ENCODE measurements at places on chromosomes 13 and 19. TPM values are rescaled to one million over a fixed set of nuclear protein-coding genes. Genes with fewer than 3 reads are reported as not detected.

- DNase-seq = no peak
These were observed 12.1 kb upstream of the CEACAM3 start for GRCh38 chr19:41784312-41784711.

GRCh38 chr13:24161980-24162525 lies 1.5 kb downstream of the SPATA13 start:
- no peak for DNase-seq

DNA sequence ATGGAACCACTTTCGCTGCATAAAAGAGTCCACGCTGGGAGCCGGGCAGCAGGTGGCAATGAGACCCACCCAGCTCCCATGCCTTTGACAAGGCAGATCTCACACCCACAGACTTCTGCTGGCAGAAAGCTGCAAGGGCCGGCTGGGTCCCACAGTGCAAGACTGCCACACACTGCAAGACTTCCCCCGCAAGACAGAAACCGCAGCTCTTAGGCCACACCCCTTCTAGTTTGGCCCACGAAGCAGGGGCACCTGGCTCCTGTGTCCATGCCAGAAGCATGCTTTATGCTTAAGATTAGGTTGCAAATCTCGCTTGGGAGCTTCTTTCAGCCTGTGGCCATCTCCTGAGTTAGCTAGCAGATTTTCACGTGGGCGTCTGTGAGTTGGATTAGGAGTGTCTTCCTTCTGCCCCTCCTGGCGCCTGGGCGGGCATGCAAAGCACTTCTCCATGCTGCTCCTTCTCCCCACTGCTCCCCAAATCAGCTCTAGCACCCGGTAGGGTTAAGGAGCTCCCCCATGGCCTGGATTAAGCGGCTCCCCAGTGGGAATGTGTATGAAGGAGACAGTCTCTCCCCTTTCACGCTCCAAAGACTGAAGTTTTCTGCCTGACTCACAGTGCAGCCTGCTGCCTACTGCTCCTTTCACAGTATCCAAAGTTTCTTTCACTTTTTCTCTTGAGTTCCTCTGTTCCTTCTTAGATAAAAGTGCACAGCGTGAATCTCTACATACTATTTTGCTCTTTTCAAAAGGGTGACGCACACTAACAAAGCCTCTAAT lies 17.7 kb downstream of the GPC6 start:
- DNase-seq = no peak

DNA sequence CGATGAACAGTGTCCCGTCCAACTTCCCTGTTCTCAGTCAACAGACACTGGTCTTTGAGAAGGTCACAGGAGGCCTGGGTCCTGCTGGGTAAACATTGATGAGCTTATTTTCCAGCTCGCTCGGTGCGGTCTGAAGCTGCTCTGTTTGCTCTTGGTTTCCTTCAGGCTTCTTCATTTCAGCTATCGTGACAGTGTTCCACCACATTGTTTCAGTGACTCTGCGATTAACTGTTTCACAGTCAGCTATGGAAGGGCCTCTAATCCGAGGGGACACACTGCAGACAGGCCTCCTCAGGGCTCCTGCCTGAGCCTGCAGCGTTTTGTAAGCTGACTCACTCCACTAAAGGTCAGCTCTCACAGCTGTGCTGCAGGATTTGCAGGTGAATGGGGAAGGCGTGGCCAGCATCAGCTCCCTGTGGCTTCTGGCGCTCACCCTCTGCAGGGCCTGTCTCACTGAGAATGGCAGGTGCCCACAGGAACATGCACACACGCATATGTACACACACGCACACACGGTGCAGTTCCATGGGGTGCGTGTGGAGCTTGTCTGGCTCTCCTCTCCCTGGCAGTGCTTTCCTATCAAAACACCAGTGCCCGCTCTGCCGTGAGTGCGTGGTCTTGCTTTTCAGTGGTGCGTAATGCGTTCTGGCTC lies 62.9 kb upstream of the MCF2L start:
- no peak for DNase-seq

DNA sequence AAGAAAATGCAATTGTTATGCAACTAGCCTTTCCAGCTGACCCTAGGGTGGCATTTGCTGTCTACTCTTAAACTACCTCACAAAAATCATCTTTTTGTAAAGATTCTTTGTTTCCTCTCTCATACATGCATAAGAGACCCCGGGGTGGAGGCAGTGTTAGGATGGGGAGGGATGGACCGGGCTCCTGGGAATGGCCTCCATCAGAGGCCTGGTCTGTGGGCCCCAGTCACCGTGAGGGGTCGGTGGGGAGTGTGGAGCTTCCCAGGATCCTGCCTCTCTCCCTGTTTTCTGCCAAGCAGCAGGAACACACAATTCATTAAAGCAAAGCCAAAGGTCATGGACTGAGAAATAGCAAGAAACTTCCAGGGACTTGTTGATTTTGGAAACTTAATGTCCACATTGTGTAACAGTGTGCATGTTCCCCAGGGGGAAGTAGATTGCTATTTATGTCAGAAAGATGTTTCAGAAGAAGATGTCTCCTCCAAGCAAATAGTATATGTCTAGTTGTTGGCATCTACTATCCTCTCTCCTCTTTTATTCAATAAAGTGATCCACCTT lies 241.4 kb downstream of the ENOX1 start:
- DNase-seq = no peak

- no peak for DNase-seq
These were observed 48.2 kb downstream of the DPY19L3 start for GRCh38 chr19:32453736-32454135.

DNA sequence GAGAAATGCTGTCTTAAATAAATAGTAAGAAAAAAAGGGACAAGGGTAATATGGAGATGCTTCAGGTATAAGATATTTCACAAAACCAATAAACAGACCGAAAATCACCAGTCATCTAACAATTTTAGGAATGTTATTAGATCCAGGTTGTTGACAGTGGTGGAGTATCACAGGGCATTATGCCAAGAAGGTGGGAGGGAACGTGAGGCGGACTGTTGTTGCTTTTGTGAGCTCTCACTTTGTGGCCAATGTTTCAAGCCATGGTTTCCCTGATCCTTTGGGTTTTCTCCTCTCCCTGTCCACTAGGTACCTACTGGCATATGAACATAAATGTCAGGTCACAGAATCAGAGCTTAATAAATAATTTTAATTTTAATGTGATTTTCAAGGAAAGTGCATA lies 790.3 kb upstream of the SLITRK1 start:
- no peak for DNase-seq

DNA sequence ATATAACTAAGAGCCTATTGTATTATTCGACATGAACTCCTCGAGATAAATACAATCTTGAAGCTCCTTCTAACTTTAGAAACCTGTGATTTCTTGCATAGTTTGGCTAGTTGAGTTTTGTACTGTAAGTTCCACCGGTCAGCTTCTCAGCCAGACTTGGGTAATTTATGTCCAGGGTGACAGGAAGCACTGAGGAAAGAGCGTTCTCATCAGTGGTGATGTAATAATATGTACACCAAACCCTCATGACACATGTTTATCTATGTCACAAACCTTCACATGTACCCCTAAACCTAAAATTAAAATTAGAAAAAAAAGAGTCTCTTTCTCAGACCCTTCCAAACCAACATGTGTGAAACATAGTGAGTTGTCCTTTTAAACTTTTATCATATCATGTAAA lies 205.7 kb downstream of the KCNRG start:
- no peak for DNase-seq

- no peak for DNase-seq
These were observed 20.1 kb upstream of the ZNRF4 start for GRCh38 chr19:5434970-5435641.

GRCh38 chr13:41188584-41188983 lies 5.8 kb downstream of the KBTBD7 start:
- no peak for DNase-seq

DNA sequence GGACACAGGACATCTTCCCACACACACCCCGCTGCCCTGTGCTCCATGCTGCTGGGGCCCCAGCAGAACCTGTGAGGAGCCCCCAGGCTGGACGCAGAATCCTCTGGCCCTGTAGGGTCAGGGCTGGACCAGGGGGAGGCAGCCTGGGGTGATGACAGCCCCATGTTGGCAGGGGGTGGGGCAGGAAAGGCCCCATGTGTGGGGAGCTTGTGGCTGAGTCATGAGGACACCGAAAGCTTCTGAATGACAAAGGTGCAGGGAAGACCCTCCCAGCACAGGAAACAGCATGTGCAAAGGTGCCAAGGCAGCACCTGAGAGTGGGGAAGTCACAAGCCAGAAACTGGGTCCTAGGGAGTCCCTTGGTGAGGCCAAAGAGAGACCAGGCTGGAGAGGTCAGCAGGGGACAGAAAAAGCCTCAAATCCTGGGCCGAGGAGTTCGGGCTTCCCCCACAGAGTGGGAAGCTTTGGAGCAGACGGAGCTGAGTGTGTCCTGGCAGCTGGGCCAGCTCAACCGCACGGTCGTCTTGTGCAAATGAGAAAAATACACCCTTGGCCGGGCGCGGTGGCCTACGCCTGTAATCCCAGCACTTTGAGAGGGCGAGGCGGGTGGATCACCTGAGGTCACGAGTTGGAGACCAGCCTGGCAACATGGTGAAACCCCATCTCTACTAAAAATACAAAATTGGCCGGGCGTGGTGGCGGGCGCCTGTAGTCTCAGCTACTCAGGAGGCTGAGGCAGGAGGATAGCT lies 17.5 kb downstream of the ATP8B3 start:
- DNase-seq = no peak

DNA sequence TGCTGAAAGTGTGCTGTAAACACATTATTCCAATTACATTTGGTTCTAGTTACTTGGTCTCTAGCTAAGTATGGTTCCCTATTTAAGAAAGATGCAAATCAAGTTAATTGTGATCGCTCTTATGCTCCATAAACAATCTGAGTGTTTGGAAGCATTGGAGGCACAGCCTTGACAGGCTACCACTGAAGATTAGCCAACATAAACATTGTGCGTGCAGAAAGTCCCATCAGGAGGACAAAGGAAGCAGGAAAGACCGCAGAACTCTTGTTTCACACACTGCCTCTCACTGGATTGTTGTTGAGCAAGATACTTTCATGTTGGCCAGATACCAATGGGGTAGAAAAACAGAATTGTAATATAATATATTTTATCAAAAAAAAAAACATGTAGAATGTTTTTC lies 814.4 kb downstream of the EFNB2 start:
- no peak for DNase-seq

GRCh38 chr13:36973621-36974295 lies 25.4 kb downstream of the ALG5 start:
- DNase-seq = no peak

DNA sequence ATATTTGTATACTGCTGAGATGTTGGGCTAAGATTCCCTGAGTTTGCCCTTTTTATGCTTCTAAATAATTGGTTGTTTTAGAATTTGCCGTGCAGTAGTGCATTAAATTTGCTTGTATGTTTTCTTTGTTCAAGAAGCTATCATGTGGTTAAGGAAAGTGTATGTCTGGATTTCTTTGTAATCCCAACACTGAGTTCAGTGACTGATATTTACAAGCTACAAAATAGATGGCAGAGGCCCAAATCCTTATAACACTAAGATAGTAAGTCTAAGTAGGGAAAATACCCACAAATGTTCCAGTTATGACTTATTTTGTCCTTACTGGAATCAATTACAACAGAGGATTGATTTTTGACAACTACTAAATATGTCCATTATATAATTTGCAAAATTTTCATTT lies 435.0 kb upstream of the KLF12 start:
- DNase-seq = no peak

GRCh38 chr13:27288392-27288791 lies 17.8 kb downstream of the RASL11A start:
- DNase-seq = no peak

- no peak for DNase-seq
These were observed 30.8 kb downstream of the KLF2 start for GRCh38 chr19:16355293-16356043.

DNA sequence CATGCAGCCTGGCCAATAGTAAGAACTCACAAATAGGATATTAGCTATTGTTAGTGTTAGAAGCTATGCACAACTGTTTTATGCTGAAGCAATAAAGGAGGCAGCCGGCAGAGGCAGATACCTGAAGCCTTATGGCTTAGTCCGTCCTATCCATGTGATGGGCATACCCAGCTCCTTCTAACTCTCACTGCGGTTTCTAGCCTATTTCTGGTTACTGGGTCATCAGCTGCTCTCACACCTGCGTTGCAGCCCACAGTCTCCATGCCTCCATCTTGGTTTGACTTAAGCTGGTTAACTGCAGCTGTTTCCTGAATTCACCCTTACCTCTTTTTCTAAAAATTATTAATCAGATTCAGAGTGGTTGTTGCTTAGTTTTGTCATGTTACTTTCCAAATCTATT lies 40.5 kb upstream of the CNMD start:
- DNase-seq = no peak

LRRC25 gene
- 2.5 TPM for total RNA-seq

RNF225 gene
- not detected for total RNA-seq

UHRF1 gene
- total RNA-seq = 71.7 TPM

VSTM2B gene
- not detected for total RNA-seq

PRR19 gene
- total RNA-seq = 0.42 TPM

LHB gene
- not detected for total RNA-seq

ZNF471 gene
- 1.4 TPM for total RNA-seq

All from thymus (tissue), 14 donors.